ENCODE measurements at places on chromosomes 7 and 10.
A peak's percentile ranks its signal among the peaks of the same experiment; 100 is the strongest.

DNA sequence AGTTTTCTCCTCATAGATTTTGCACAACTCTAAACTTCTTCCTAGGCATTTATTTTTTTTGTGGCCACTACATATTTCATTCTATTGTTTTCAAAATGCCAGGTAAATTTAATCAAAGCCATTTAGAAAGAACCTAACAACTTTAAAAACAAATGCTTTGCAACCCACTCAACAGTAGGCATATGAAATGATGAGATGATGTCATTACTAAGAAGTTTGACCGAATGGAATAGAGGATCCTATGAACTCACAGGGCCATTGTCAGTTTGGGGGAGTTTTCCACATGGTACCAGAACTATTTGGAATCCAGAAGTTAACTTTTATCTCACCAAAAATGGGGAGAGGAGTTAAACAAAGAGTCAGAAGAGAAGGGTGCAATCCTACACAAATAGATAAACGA, 100.7 kb upstream of the INHBA start:
- DNase-seq, result no peak

GRCh38 chr7:69932034-69932628, 333.9 kb downstream of the AUTS2 start:
- DNase-seq, result peak; percentile 62

DNA sequence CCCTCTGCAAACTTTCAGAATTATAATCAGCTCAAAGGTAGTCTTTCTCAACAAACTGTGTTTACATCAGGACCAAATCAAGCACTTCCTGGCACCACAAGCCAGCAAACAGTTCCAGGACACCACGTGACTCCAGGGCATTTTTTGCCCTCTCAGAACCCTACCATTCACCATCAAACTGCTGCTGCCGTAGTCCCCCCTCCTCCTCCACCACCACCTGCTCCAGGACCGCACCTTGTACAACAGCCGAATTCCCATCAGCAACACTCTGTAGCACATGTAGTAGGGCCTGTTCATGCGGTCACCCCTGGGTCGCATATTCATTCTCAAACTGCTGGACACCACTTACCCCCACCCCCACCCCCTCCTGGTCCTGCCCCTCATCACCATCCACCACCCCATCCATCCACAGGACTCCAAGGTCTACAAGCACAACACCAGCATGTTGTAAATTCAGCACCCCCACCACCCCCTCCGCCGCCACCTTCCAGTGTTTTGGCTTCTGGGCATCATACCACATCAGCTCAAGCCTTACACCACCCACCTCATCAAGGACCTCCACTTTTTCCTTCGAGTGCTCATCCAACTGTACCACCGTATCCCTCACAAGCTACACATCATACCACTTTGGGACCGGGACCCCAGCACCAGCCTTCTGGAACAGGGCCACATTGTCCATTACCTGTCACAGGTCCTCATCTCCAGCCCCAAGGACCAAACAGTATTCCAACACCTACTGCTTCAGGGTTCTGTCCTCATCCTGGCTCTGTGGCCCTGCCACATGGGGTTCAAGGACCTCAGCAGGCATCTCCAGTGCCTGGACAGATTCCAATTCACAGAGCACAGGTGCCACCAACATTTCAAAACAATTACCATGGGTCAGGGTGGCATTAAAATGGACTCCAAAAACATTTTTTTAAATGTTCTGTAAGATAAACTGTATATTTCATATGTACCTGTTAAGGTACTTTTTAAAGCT, 98.7 kb downstream of the KMT2E start:
- DNase-seq, result no peak

- DNase-seq, result no peak
These were observed 112.2 kb downstream of the TFPI2 start for GRCh38 chr7:93778384-93778783.

GRCh38 chr7:70568674-70569334, 563.1 kb upstream of the GALNT17 start:
- no peak for DNase-seq

- DNase-seq, result peak; percentile 6
These were observed at the start of gene ADRA2A for GRCh38 chr10:111076682-111077478. Gene ADRA2A (plus strand): TSS chr10:111077029. CDS start chr10:111077997, 968 bp downstream.

- DNase-seq, result no peak
These were observed 42.6 kb downstream of the KIAA1217 start for GRCh38 chr10:24251547-24251946.

- no peak for DNase-seq
These were observed 39.8 kb upstream of the LANCL2 start for GRCh38 chr7:55325371-55325792.

DNA sequence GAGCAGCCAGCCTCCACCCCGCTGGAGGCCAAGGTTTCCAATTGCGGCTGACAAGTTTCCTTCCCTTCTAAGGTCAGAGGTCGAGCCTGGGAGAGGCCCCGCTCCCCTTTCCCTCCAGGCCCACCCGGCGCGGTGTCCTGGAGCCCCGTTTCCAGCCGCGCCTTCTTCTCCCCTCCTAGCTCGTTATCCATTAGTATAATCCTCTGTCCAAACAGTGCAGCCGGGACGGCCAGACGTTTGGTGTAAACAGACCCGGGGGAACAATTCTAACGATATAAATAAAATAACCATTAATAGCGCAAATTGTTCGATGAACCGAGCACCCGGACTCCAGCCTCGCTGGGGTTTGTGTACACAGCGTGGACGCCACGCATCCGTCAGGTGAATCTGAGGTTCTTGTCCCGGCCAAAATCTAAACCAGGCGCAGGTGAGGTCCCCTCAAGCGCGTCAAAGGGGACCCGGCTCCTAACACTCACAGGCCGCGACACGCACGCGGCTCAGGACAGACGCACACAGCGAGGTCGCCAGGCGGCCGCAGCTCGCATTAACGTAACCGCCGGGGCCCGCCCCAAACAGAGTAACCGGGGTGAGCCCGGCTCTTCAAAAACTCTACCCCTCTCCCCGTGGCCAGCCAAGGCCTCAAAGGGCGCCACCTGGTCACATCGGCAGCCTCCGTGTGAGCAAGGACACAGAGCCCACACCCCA, 10.8 kb upstream of the NKX2-3 start:
- DNase-seq, result no peak

GRCh38 chr10:97608991-97609561, 19.6 kb downstream of the C10orf62 start:
- DNase-seq, result no peak

GRCh38 chr10:30456266-30456665, 22.3 kb downstream of the MAP3K8 start:
- no peak for DNase-seq

GRCh38 chr10:123442901-123443300, 223.3 kb upstream of the GPR26 start:
- no peak for DNase-seq

DNA sequence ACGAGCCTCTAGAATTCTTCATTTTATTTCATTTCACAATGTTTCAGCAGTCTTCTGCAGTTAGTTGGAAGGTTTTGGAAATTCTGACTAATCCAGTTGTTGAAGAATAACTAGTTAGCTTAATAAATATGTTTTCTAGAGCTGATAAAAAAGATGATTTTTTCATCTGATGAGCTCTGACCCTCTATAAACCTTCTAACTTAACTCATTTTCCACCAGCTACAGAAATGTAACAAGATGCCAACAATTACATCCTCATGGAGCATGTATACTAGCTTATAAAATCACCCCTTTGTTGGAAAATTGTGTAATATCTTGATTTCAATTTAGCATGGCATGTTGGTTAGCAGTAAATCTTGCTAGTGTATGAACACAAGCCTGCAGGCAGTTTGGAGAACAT, 33.1 kb downstream of the KAT6B start:
- DNase-seq, result no peak

- no peak for DNase-seq
These were observed 41.0 kb upstream of the ZNF518A start for GRCh38 chr10:96089116-96089515.

DNA sequence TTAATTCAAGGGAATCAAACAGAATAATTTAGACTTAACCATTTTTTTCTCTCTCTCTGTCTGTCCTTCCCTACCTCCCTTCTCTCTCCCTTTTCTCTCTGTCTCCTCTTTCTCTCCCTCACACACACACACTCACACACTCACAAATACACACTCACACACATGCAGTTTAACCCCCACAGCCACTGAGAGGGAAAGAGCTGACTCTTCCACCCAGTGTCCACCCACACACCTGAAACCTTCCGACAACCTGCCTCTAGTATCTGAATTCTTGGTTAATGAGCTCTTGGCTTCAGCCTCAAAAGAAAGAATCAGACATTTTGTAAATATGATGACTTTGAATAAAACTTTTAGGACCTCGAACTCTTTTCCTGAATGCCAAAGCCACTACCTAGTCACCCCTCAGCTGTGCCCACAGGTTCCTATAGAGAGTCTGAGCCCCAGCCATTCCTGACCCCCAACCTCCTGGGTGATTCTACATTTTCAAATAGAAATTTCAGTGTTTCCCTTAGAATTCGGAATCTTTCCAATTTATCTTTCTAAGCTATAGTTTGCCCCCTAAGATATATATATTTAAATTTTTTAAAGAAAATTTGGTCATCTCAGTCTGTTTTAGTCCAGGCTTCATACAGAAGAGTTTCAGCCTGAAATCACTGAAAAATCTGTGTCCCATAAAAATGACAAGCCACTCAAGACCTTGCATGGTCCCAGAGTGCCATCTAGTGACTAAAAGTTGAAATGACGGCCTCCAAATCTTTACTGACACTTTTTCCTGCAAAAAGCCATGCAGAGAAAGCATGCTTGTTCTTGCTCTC, 202.8 kb downstream of the IPMK start:
- DNase-seq, result peak; percentile 10

Data from NCI-H1930 (cell line).